ENCODE measurements at places on chromosomes 12 and 14. TPM values are rescaled to one million over a fixed set of nuclear protein-coding genes. Genes with fewer than 3 reads are reported as not detected.

DNA sequence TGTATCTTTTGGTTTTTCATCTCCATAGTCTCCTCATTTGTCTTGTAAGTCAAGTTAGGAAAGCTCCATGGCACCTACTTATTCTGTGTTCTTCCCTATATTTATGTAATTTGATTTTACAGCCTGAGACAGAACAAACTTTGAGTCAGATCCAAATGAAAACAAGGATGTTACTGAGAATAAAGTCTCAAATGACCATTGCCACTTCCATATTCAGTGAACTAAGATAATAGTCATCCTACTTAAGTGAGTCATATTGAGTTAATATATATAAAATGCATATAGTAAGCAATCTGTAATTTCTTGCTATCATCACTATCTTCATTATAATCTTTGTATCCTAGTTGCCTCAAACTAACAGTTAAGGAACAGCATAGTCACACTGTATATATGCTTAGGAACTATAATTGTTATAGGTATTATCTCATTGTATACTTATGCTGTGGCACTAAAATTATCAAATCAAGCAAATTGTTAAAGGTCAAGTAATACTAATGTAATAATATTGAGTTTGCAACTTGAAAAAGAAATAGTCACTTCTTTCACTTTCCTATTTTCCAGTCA lies 30.8 kb downstream of the TMTC3 start:
- DNase-seq, result no peak

- DNase-seq, result peak; percentile 84
These were observed 79.5 kb downstream of the ARMH4 start for GRCh38 chr14:58072288-58073071.

DNA sequence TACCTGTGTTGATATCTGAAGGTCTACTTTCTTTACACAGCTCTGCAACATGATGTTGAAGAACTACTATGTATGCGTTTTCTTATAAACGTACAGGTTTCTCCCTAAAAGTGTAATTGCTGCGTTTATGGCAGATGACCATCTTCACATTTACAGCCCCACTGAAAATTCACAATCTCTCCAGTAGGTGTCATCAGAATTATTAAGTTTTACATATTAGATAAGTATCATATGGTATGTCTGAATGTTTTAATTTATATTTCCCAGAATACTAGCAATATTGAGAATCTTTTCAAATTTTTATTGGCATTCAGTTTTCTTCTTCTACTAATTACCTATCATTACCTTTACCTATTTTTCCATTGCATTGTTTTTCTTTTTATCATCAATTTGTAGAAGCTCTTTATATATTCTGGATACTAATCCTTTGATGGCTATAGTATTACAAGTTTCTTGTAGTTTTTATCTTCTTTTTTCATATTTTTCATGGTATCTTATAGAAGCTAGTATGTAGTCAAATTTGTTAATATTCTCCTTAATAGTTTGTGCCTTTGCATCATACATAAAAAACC lies 123.5 kb downstream of the CAPZA3 start:
- no peak for DNase-seq

- no peak for DNase-seq
These were observed 3.4 kb downstream of the RTL1 start for GRCh38 chr14:100899884-100900771.

- no peak for DNase-seq
These were observed 310.1 kb downstream of the ETNK1 start for GRCh38 chr12:22935090-22935489.

DNA sequence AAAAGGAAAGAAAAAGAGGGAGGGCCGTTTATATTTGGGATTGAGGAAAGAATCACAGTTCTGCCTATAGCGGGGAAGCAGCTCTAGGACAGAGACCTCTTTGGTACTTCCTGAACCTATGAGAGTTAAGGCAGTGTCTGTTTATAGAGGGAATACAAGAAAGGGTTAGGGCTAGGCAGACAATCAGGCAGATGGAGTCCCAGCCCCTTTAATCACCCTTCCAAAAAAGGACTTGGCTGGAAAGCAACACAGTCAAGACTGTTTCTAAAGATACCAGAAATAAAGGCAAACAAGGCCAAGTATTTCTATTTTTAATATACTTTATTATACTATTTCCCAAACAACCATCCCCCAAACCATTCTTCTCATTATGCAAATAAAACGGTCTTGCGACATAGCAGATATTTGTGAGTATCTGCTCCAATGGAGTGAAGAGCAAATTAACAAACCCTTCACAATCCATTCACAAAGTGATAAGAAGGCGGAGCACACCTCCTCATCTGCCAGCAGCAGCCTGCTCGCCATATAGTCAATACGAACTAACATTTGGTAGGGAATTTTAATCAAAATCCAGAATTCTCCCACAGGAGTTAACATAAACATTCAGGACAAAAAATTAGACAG lies 697 bp upstream of the GRIP1 start:
- no peak for DNase-seq

- no peak for DNase-seq
These were observed 23.2 kb downstream of the UBE3B start for GRCh38 chr12:109500406-109501185.

DNA sequence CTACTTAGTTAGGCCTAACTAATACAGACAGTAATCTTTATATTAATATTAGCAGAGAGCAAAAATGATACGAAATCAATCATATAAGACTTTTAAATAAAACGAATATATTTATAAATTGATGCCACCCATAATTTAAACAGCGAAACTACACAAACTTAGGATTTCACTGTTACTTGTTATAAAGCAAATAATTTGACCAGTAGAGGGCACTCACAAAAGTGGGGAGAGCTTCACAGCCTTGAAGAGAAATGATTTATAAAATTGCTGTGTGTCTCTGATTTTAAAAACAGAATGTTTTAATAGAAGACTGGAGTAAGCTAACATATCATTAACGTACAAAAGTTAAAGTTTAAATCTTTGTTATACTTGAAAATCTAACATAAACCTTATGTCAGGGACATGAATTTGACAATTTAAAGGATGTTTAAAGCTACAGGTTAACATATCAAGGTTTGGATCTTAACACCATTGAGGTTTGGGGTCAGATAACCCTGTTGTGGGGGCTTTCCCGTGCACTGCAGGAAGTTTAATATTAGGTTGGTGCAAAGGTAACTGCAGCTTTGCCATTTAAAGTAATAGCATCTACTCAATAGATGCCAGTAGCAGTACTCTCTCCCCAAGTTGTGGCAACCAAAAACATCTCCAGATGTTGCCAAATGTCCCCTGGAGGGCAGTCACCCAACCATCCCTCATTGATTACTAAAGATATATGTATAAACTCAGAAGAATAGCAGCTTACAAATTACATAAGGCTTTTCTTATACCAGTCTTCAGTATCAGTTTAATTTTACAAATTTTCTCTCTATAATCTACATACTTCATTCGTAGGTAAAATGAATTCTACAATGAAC lies 9.3 kb downstream of the KRAS start:
- peak; percentile 66 for DNase-seq

GRCh38 chr14:80425686-80426085 lies 214.4 kb upstream of the DIO2 start:
- no peak for DNase-seq

GRCh38 chr14:96085369-96085768 lies 46.2 kb downstream of the C14orf132 start:
- no peak for DNase-seq

- no peak for DNase-seq
These were observed 156.0 kb downstream of the DAD1 start for GRCh38 chr14:22433069-22433468.

Gene GLT8D2
- 0.31 TPM for total RNA-seq

Gene SLC41A2
- total RNA-seq, result 11.5 TPM

Gene OR10G2
- total RNA-seq, result not detected

Gene HECTD4
- 33.6 TPM for total RNA-seq

Gene KRT83
- not detected for total RNA-seq

Gene LGR5
- total RNA-seq, result not detected

All from activated CD4-positive, alpha-beta T cell treated with anti-CD3 and anti-CD28 coated beads, Interleukin-2, amount 10 ng/mL, durations not matched to agents 24 days and 14 days (primary cell).